ENCODE measurements at places on chromosomes 13 and 19. TPM values are rescaled to one million over a fixed set of nuclear protein-coding genes. Genes with fewer than 3 reads are reported as not detected.
A peak's percentile ranks its signal among the peaks of the same experiment; 100 is the strongest.

PCSK4 gene
- polyA plus RNA-seq: 0.64 TPM

DNA sequence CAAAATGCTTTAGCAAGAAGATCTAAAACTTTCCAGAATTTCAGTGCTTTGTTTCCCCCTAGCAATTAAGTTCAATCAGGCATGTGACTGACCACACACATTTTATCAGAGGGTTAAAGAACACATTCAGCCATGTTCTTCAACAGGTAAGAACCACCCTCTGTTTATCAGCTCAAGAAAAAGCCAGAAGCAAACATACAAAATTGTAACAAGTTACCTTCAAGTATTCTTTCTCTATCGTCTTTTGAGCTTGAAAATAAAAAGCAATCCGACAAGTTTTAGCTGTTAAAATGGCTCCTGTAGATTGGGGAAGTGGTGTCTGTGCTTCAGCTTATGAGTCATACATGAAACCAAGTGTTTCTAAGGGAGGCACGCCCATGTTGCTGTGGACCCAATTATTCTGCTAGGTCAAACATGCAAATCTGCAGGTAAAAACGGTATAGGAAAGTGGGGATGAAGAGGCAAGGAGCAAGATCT lies at the start of gene ELF1:
ELF1 (minus strand) TSS at position 306 of the 477 bp plus-strand sequence. CDS start 37,262 bp downstream, outside the sequence.
- peaks cover 14% of the 10 kb centered on the region for H3K4me1 ChIP-seq
- no peaks in the 10 kb centered on the region for H3K27me3 ChIP-seq
- no peaks in the 10 kb centered on the region for H3K36me3 ChIP-seq

B3GNT3 gene
- polyA plus RNA-seq: 1.0 TPM

DNA sequence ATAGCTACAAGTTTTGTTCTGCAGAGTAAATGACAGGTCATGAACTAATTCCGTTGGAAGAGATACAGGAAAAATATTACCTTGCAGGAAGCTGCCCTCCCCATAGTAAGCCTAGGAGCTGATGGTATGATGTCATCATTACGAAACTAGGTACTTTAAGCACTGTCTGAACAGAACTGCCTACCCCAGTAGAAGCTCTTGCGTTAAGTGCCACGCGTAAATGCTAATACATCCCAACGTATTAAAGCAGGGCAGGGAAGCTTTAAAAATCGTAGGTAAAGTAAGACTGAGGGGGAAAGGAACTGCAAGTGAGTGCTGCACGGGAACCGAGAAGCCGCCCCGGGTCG lies 572 bp downstream of the UGGT2 start:
- no peak overlapping the region for H3K27ac ChIP-seq
- no peaks in the 10 kb centered on the region for H3K27me3 ChIP-seq

- H3K36me3 ChIP-seq: peaks cover 15% of the 10 kb centered on the region
- DNase-seq: no peak
- H3K27ac ChIP-seq: no peak overlapping the region
- no peaks in the 10 kb centered on the region for H3K27me3 ChIP-seq
Observed at GRCh38 chr19:17227798-17228367, 1.9 kb downstream of the OCEL1 start.

GRCh38 chr19:33840783-33841182 lies 44.1 kb downstream of the KCTD15 start:
- no peak overlapping the region for H3K27ac ChIP-seq
- H3K4me1 ChIP-seq: no peaks in the 10 kb centered on the region
- H3K27me3 ChIP-seq: no peaks in the 10 kb centered on the region
- no peaks in the 10 kb centered on the region for H3K36me3 ChIP-seq

FXYD1 gene
- polyA plus RNA-seq: 0.91 TPM

DNA sequence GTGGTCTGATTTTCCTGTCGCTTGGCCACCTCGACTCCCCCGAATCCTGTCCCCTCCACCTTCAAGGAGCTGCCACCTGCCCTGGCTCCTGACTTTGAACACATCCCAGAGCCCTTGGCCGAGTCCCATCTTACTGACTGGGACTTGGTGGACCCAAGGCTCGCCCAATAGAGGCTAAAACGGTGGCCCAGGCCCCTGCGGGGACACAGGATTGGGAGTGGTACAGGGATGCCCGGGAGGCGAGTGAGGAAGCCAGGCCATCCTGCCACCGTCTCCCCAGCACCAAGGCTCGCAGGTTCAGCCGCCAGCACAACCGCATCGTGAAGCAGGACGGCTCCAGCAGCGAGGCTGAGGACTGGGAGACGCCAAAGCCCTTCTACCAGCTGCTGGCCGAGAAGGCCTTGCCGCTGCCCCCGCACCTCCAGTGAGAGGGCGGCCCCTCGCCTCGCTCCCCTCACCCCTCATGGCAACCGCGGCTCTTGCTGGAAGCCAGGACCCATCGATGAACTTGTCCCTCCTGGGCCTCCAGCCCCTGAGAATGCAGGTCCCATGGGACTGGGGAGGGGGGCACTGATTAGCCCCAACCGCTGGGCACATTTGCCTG lies 5.3 kb downstream of the SIX5 start:
- no peaks in the 10 kb centered on the region for H3K36me3 ChIP-seq
- DNase-seq: no peak
- H3K4me3 ChIP-seq: no peak overlapping the region
- peaks cover 3% of the 10 kb centered on the region for H3K4me1 ChIP-seq
- H3K27me3 ChIP-seq: no peaks in the 10 kb centered on the region
- H3K27ac ChIP-seq: no peak overlapping the region

BRME1 gene
- polyA plus RNA-seq: 1.6 TPM

DNA sequence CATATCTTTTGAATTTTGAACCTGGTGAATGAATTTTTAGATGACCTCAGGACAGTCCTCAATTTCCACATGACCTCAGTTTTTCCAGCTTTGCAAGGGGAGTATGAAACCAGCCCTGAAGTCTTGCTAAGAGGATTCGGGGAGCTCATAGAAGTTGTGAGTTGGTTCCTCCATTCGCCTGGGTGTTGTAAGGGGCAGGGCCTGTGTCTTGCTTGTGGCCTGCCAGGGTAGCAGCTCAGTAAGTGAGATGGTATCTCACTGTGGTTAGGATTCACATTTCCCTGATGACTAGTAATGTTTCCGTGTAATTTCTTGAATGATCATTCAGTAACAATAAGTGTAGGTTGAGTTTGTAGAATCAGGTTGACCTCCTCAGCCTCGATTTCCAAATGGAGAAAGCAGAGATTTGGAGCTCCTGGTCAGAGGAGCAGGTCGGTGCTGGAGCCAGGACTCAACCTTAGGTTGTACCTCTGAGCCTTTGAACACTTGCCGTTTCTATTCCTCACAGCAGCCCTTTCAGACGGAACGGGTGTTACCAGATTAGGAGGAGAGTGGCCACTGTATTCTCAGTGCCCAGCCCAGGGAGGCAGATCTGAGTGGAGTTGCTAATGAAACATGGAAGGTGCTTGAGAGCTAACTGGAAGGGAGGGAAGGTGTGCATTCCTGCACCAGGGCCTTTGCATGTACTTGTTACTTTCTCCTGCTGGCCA lies 14.6 kb downstream of the NACC1 start:
- H3K4me3 ChIP-seq: no peak overlapping the region
- H3K27ac ChIP-seq: no peak overlapping the region
- H3K4me1 ChIP-seq: no peaks in the 10 kb centered on the region
- DNase-seq: no peak
- no peaks in the 10 kb centered on the region for H3K27me3 ChIP-seq
- no peaks in the 10 kb centered on the region for H3K36me3 ChIP-seq

DNA sequence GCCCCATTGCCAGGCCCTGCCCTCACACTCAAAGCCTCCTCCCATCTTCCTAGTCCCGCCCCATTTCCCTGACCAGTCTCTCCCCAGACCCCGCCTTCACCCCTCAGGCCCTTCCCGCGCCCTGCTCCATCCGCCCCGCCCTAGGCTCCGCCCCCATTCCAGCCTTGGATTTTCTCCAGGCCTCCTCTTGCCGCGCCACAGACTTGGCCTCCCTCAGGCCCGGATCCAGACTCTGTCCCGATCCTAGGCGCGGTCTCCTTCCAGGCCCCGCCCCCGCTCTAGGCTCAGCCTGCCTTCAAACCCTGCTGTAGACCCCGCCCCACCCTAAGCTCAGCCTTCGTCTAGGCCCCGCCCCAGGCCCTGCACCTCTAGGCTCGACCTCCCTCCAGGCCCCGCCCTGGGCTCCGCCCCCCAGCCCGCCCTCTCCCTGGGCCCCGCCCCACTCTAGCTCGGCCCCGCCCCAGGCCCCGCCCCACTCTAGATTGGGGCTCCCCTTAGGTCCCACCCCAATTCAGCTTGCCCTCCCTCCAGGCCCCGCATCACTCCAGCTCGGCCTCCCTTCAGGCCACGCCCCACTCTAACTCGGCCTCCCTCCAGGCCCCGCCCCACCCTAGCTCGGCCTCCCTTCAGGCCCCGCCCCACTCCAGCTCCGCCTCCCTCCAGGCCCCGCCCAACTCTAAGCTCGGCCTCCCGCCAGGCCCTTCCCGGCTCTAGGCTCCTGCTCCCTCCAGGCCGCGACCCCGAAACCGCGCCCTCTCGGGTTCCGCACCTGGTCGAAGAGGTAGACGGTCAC lies 18.5 kb downstream of the LMTK3 start:
- H3K27ac ChIP-seq: no peak overlapping the region
- no peaks in the 10 kb centered on the region for H3K36me3 ChIP-seq
- peaks cover 4% of the 10 kb centered on the region for H3K4me1 ChIP-seq
- DNase-seq: peak; percentile 74

- H3K27me3 ChIP-seq: no peaks in the 10 kb centered on the region
- H3K4me3 ChIP-seq: peak overlapping the region; percentile 65
- DNase-seq: no peak
- H3K4me1 ChIP-seq: peaks cover 9% of the 10 kb centered on the region
- H3K27ac ChIP-seq: peak overlapping the region; percentile 73
Observed at GRCh38 chr19:21603431-21604231, 98.2 kb downstream of the ZNF429 start.

GRCh38 chr19:55528030-55528803 lies 8.7 kb downstream of the SBK2 start:
- no peaks in the 10 kb centered on the region for H3K4me1 ChIP-seq
- no peak for DNase-seq
- H3K36me3 ChIP-seq: no peaks in the 10 kb centered on the region
- H3K27ac ChIP-seq: no peak overlapping the region

BLVRB gene
- 27.6 TPM for polyA plus RNA-seq

CCDC70 gene
- not detected for polyA plus RNA-seq

- H3K4me3 ChIP-seq: no peak overlapping the region
- no peaks in the 10 kb centered on the region for H3K27me3 ChIP-seq
- H3K4me1 ChIP-seq: no peaks in the 10 kb centered on the region
- no peak overlapping the region for H3K27ac ChIP-seq
- DNase-seq: no peak
- H3K36me3 ChIP-seq: no peaks in the 10 kb centered on the region
Observed at GRCh38 chr19:10891405-10892086, 20.2 kb downstream of the CARM1 start.

DNA sequence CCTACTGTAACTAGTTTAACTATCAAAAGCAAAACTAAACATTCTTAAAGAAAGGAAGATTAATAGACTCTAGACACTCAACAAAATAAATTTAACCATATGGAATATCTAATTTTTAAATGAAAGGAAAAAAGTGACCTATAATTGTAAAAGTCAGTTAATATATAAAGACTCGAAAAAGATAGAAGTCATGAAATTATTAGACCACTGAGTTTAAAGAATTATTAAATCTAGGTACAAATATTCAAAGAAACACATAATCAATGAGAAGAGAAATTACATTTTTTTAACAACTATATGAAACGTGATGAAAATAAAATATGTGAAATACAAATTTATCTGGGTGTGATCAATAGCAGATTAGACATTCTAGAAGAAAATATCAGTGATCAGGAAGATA lies 706.8 kb upstream of the PCDH20 start:
- no peak for DNase-seq
- no peaks in the 10 kb centered on the region for H3K27me3 ChIP-seq
- H3K4me3 ChIP-seq: no peak overlapping the region
- no peaks in the 10 kb centered on the region for H3K4me1 ChIP-seq
- H3K27ac ChIP-seq: no peak overlapping the region

GRCh38 chr13:29501674-29502073 lies 93.8 kb downstream of the SLC7A1 start:
- H3K36me3 ChIP-seq: no peaks in the 10 kb centered on the region
- no peak for DNase-seq
- no peaks in the 10 kb centered on the region for H3K27me3 ChIP-seq
- H3K27ac ChIP-seq: no peak overlapping the region

GRCh38 chr19:40257096-40257517 lies 28.0 kb downstream of the AKT2 start:
- no peak for DNase-seq
- H3K4me1 ChIP-seq: no peaks in the 10 kb centered on the region
- no peak overlapping the region for H3K4me3 ChIP-seq
- H3K27ac ChIP-seq: no peak overlapping the region
- peaks cover 16% of the 10 kb centered on the region for H3K36me3 ChIP-seq
- no peaks in the 10 kb centered on the region for H3K27me3 ChIP-seq

RFPL4A gene
- not detected for polyA plus RNA-seq

DNA sequence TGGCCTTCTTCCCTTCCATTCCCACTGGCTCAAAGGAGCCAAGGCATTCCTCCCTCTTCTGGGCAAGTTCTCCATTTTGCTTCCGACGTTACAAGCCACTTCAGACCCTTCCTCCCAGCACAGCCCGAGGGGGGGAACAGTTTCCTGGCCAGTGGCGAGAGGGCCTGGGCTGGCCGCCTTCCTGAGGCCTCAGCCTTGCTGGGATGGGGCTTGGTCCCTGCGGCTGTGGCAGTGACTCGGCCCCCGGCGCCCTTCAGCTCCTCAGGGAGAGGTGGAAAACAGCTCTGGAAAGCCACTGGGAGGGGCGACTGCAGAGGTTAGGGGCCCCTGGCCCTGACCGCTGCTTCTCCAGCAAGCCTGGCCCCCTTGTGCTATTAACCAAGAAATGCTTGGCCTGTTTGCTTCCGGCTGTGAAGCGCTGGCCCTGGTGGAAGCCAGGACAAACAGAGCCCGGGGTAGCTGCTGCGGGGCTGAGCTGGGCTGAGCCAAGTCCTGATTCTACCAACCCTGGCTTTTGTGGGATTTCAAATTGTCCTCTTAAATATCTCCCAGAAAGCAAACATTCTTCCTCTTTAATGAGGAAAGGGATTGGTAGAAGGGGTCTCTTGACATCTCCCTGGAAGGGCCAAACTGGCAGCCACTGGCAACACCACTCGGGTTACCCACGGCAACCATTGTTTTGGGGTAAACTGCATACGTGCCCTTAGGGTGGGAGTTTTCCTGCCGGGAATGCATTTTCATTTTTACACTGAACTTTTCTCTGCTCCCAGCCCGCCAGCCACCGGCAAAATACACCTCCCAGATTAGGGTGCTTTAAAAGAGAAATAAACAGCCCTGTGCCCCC lies 38.7 kb downstream of the C13orf46 start:
- no peaks in the 10 kb centered on the region for H3K27me3 ChIP-seq
- H3K4me1 ChIP-seq: peaks cover 11% of the 10 kb centered on the region
- no peak overlapping the region for H3K27ac ChIP-seq
- peaks cover 10% of the 10 kb centered on the region for H3K36me3 ChIP-seq
- no peak for DNase-seq

GRCh38 chr13:94622344-94622743 lies 20.7 kb downstream of the GPR180 start:
- H3K36me3 ChIP-seq: peaks cover 6% of the 10 kb centered on the region
- DNase-seq: no peak
- H3K4me3 ChIP-seq: no peak overlapping the region
- no peak overlapping the region for H3K27ac ChIP-seq

DNA sequence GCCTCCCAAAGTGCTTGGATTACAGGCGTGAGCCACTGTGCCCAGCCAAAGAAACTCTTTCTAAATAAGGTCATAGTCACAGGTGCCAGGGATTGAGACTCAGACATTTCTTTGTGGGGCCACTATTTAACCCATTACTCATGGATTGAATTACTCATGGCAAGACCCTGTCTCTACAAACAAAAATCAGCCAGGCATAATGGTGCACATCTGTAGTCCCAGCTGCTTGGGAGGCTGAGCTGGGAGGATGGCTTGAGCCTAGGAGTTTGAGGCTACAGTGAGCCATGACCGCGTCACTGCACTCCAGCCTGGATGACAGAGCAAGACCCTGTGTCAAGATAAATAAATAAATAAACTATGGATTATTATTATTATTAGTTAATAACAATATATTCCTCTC lies 3.6 kb upstream of the KLF2 start:
- no peaks in the 10 kb centered on the region for H3K27me3 ChIP-seq
- DNase-seq: no peak

Measured in naive thymus-derived CD4-positive, alpha-beta T cell (primary cell).